Foreskin keratinocyte (primary cell): ENCODE measurements at places on chromosomes 12 and 14.

- peak; percentile 48 for DNase-seq
These were observed 19.8 kb downstream of the INSM2 start for GRCh38 chr14:35553808-35554207.

DNA sequence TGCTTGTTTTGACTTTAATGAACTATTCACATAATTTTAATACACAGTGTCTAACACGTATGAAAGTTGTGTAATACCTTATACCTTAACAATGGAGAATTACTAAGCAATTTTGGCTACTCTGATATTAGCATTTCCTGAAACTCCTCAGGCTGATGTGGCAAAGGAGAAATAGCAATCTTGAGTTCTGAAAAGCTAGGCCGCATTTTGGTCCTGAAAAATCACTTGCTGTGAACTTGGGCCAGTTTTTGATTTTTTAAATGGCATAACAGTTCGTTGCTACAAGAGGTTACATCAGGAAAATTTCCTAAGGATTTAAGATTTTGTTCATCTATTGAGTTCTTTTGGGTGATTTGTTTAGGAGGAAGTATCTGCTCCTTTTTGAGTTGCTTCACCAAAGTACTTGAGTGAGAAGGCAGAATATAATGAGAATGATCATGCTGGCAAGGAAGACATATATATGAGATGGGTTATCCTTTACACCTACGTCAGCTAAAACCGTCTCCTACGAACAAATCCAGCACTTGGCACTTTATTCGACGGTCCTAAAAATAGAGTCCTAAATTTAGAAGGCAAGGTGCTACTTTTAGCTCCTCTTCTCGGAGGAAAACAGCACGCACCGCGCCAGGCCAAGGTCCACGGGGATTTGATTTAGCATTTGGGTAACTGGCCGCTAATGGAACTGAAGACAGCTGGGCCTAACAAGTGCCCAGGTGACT is 32.2 kb downstream of the MIA2 start:
- peak; percentile 26 for DNase-seq

- no peak for DNase-seq
These were observed 281.6 kb upstream of the SLC16A7 start for GRCh38 chr12:59314209-59314608.

DNA sequence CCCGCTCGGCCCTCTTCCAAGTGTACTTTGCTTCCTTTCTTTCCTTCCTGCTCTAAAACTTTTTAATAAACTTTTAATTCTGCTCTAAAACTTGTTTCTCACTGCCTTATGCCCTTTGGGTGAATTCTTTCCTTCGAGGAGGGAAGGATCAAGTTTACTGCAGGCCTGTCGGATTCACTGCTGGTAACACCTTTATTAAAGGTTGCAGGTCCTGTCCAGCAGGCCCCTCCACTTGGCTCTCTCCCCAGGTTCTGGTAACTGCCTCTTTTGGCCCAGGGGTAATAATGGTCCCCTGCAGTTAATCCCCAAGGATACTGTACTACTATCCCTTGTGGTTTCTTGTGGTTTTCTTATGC is 152.7 kb upstream of the EEA1 start:
- DNase-seq: no peak

GRCh38 chr12:127393896-127394295 is 873.1 kb upstream of the TMEM132C start:
- peak; percentile 69 for DNase-seq

DNA sequence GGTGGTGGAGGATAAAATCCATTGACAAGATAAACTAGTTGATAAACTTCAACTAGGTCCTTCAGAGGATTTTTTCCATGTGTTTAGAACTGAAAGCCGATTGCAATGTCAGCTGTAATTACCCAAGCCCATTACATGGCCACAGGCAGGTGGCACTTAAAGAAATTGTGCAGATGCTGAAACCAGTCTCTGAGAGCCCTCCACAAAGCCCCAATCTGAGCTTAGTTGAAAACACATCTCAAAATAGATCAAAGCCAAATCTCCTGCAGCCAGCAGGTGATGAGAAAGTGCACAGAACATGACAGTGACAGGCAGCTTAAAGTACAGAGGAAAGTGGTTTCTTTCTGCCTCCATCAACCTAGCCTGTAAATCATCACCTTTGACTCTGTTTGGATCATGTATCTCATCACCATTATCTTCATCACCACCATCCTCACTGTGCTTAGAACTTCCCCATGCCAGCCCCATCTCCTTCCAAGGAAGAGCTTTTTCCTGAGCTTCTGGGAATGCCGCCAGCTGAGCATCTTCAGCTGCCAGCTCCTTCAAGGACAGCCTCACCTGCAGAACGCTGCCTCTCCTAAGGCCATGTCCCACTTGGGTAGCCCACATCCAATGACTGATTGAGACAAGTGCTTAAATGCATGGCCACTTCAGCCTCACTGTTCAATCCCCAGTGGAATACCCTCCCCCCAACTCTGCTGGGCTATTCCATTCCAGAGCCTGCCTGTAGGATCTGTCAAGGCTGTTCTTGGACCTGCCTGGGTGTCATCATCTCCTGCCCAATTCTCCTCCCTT is 219.5 kb upstream of the TMEM132C start:
- DNase-seq: no peak

- DNase-seq: peak; percentile 25
These were observed 158.8 kb downstream of the RPAP3 start for GRCh38 chr12:47547077-47547476.

DNA sequence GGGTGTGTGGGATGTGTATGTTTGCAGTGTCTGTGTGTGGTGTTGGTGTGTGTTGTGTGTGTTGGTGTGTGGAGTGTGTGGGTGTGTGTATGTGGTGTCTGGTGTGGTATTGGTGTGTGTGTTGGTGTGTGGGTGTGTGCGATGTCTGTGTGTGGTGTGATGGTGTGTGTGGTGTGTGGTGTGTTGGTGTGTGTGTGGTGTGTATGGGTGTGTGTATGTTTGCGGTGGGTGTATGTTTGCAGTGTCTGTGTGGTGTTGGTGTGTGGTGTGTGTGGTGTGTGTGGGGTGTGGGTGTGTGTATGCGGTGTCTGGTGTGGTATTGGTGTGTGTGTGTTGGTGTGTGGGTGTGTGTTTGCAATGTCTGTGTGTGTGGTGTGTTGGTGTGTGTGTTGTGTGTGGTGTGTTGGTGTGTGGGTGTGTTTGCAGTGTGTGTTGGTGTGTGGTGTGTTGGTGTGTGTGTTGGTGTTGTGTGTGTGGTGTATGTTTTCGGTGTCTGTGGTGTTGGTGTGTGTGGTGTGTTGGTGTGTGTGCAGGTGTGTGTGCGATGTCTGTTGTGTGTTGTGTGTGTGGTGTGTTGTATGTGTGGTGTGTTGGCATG is 15.7 kb downstream of the MLXIP start:
- DNase-seq: no peak
